Stimulated activated CD8-positive, alpha-beta memory T cell treated with anti-CD3 and anti-CD28 coated beads, Interleukin-15, amount 100 ng/mL, for 24 hours (primary cell): ENCODE measurements at places on chromosomes 5 and 9.

- no peak for DNase-seq
Observed at GRCh38 chr9:110110154-110110553, 97.8 kb downstream of the C9orf152 start.

DNA sequence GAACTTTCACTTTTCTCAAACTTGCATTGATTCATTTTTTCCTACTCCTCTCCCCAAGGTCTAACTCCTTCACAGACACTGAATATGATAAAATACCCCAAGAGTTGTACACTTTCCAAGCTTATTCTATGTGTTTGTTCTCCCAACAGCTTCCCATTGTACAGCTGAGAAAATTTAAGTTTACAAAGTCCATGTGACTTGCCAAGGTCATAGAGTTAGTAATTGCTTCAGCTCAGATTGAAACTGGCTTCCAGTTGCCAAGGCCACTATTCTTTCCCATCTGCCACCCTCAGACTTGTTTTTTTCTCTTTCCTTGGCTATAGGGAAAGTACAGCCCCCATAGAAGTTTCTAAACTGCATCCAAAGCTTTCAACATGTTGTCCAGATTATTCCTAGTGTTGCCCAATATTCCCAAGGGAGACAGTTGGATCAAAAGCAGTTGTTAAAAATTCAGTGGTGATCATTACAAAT, 34.8 kb downstream of the TNFSF8 start:
- no peak for DNase-seq

- no peak for DNase-seq
Observed at GRCh38 chr9:125396799-125397198, 135.2 kb downstream of the GAPVD1 start.

GRCh38 chr9:100394032-100394695, 32.8 kb upstream of the MSANTD3 start:
- no peak for DNase-seq

DNA sequence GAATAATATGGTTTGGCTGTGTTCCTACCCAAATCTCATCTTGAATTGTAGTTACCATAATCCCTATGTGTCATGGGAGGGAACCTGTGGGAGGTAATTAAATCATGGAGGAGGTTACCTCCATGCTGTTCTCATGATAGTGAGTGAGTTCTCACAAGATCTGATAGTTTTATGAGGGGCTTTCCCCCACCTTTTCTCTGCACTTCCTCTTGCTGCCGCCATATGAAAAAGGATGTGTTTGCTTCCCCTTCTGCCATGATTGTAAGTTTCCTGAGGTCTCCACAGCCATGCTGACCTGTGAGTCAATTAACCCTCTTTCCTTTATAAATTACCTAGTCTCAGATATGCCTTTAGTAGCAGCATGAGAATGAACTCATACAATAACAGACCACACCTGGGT, 63.7 kb upstream of the PRR16 start:
- DNase-seq: no peak

DNA sequence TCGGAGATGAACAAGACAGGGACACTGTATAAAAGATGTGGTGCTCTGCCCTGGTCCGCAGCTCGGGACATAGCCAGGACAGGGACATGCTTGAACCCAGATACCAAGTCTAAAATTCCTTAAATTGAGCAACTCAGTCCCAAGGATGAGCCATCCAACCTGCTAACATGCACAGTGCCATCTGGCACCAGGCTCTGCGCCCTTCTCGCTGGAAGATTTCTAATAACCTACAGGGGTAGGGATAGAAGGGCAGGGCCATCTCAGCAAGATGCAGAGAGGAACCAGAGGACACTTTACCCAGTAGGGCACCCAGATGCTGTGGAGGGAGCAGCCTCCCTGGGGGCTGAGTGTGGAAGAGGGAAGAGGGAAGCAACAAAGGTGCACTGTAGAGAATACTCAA, 60.1 kb downstream of the SEMA4D start:
- DNase-seq: no peak

- DNase-seq: no peak
Observed at GRCh38 chr9:101418518-101419430, 16.8 kb downstream of the ALDOB start.

GRCh38 chr9:84670138-84671041, 861 bp downstream of the NTRK2 start:
- DNase-seq: no peak

GRCh38 chr5:165497707-165498106, 1992.3 kb downstream of the MAT2B start:
- no peak for DNase-seq

GRCh38 chr5:68949256-68949655, 144.6 kb upstream of the SLC30A5 start:
- DNase-seq: no peak

DNA sequence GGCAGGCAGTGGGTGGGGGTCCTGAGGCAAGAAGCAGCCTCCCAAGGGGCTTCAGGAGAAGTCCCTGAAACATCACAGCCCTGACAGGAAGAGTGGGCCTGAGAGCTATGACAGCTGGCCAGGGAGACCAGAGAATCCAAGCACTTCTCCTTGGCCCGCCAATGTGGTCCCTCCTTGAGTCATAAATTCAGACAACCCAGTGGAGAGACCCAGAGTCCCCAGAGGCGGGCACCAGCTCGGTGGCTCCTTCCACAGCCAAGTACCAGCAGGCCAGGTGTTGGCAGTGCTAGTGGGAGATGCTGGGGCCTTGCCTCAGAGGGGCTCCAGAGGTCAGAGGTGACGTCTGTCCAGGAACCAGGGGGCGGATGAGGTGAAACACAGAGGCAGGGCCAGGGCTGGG, 1.6 kb upstream of the DOK3 start:
- no peak for DNase-seq

DNA sequence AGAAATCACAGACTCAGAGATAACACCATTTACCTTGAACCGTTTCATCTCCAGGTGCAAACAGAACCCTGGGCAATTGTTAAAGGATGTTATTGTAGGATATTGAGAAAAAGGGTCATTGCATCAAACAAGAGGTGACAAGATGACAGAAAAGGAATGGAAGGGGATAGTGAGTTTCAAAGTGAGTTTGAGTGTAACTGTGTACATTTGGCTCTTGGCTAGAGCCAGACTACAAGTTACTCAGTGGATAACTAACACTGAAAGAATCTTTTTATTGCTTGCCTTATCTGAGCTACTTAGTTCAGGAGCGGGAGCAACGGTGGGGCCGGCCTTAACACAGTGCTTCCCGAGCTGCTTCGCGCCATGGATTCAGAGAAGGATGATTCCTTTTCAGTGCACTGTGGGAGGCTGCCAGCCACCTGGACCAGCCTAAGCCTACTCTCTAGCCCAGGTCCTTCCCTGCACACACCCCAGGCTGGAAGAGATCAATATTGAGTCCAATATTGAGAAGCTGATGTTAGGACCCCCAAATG, 193.4 kb downstream of the ATPSCKMT start:
- no peak for DNase-seq

GRCh38 chr5:107470295-107470582, 200.5 kb downstream of the EFNA5 start:
- no peak for DNase-seq

GRCh38 chr5:17910318-17910717, 276.1 kb downstream of the TAF11L14 start:
- DNase-seq: no peak

DNA sequence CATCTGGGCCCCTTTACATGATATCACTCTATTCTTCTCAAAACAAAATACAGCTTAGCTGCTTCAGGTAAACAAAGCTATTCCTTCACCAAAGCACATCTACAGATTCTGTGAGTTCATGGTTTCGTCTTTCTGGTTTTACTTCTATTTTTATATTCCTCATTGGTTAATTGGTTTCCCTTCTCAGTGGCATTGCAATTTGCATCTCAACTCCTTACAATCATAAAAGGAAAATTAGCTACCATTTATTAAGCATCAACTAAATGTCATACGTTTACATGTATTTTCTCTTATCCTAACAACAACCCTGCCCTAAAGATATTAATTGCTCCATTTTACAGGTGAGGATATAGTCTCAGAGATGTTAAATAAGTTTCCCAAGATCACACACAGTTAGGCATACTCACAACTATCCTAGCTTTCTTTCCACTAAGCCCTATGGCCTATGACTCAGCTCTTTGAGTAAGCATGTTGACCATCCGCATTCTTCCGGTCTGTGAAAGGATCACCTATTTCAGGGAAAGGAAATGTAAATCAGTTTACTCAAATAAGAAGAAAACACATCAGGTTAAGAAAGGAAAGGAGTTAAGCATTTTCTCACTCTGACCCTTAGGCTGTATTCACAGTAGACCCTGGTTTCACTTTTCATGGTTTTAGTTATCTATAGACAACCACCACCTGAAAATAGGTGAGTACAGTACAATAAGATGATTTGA, 146.1 kb downstream of the CAAP1 start:
- DNase-seq: no peak

GRCh38 chr5:55509097-55509496, 25.7 kb downstream of the PLPP1 start:
- no peak for DNase-seq

DNA sequence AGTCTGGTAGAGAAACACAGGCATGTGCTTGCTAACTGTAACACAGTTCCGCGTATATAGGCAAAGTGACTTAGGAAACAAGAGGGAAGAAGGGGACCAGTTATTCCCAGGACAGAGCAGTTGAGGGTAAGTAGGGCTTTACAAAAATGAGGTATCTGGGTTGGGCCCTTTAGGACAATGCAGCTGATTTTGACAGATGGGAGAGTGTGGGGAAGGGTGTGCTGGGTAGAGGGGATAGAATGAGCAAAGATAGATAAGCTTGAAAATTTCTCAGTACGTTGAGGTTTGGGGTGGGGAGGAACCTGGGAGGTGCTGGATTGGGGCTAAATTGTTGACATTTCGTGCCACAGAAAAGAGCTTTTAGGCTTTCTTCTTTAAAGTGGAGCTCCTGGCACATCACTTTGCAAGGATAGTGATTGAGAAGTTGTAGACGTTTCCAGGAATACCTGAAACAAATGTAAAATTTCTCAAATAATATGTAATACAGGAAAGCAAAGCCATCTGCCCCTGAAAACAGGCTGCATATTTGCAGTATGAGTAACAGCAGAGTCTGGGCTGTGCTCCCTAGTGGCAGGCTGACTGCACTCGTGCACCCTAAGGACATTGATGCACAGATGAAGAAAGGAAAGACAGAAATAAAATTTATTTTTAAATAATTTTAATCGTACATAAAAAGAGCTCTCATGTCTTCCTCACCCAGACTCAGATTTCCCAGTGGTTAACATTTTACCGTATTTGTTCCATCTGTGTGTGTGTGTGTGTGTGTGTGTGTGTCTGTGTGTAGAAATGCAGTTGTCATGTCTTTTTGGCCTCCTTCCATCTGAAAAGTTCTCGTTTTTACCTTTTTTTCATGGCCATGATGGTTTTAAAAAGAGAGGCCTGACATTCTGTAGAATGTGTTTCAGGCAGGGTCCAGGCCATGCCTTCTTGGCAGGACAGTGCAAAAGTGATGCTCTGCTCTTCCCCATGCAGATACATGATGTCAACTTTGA, 144.9 kb upstream of the DMRT1 start:
- DNase-seq: no peak

GRCh38 chr5:160188141-160189015, 40.9 kb upstream of the FABP6 start:
- no peak for DNase-seq

GRCh38 chr5:156526081-156526925, 199.3 kb downstream of the SGCD start:
- DNase-seq: no peak
